ENCODE measurements at places on chromosomes 7 and 10.

- peak; percentile 92 for DNase-seq
Observed at GRCh38 chr7:11988186-11988585, 156.2 kb upstream of the THSD7A start.

DNA sequence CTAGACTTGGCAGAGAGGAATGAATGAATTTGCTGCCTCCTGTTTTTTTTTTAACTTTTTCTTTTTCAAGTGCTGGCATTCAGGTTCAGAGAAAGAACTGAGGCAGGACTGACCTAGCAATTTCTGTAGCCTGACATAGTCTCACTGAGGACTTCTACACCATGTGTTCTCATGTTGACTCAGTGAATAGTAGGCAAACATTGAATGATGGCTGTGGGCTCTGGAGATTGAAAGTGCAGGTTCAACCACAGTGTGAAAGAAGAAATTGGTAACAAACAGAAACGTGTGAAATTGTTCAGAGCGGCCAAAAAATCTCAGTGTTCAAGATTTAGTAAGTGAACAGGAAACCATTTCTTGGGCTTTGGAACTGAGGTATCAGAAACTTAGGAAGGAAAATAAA lies 322.4 kb upstream of the GHITM start:
- DNase-seq = peak; percentile 74

DNA sequence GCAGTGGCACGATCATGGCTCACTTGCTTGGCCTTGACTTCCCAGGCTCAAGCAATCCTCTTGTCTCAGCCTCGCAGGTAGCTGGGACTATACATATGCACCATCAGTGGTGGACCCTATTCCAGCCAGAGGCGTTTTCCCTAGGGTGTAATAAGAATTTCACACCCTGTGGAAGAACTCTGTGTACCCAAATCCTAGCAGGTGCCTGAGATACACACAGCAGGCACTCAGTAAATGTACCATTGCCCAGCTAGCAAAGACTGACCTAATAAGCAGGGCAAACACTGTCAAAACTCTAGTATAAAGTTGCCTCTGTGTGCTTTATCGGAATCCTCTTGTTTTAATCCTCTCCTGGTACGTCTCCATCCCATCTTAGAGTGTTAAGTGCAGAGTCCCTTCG lies 33.7 kb upstream of the BHLHA15 start:
- peak; percentile 83 for DNase-seq

GRCh38 chr7:106021151-106022067 lies 58.3 kb downstream of the CDHR3 start:
- no peak for DNase-seq

- no peak for DNase-seq
Observed at GRCh38 chr7:116543664-116544063, 18.8 kb downstream of the CAV1 start.

- DNase-seq = peak; percentile 34
Observed at GRCh38 chr7:128035712-128036111, 4.5 kb upstream of the LRRC4 start.

DNA sequence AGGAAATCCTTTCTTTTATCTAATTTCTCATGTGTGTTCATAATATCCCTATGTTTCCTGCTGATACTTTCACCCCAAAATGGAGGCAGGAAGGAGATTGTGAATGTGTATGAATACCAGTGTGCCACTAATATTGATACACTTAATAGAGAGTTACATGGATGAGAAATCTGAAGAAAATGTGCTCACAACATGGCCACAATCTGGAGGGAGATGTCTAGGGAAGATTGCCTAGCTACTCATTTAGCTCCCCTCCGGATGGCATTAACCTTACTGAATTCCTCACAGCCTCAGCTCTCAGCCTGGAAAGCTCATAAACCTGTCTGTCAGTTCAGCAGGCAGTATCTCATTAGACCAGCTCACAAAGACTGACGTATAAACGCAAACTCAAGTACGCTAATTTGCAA lies 23.4 kb upstream of the DMTF1 start:
- DNase-seq = no peak

DNA sequence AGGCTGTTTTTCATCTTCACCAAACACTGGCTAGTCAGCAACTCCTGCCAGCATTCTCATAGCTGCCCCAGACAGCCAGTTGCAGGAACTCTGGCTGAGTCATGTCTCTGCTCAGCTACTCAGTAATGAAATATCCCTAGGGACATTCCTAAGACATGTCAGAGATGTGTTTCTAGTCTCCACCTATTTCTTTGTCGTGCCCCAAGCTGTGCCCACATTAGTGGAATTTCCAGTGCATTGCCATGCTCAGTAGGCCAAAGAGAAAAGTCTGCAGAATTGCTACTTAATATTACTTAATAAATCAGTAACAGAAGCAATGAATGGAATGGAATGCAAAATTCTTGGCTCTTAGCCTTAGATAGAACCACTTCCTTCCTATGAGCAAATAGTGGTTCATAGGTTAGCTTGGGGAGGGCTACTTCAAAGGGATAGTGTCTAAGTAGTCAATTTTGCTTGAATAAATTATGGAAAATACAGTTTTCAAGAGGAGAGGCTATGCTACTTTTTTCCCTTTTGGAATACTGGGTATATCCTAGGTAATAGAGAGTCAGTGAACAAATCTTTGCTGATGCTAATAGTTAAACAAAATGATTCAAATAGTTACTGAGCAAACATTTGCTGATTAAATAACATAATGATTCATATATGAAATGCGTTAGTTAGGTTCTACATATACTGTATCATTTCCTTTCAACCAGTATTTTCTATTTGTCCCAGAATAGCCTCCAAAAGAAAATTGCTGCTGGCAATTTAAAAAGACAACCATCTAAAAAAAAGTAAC lies 23.6 kb upstream of the SEMA3C start:
- peak; percentile 54 for DNase-seq

- DNase-seq = no peak
Observed at GRCh38 chr7:98418271-98418635, 17.4 kb upstream of the BAIAP2L1 start.

GRCh38 chr10:128631801-128632241 lies 505.6 kb upstream of the MKI67 start:
- peak; percentile 14 for DNase-seq

Data from DMS53 (cell line).